ENCODE measurements at places on chromosomes 3 and 15.

- peak; percentile 2 for DNase-seq
Measured at GRCh38 chr15:56428821-56429458, 36.0 kb downstream of the MNS1 start.

GRCh38 chr3:189393598-189393997, 221.8 kb downstream of the TPRG1 start:
- DNase-seq, result no peak

- DNase-seq, result no peak
Measured at GRCh38 chr3:180102134-180102533, 65.4 kb upstream of the PEX5L start.

DNA sequence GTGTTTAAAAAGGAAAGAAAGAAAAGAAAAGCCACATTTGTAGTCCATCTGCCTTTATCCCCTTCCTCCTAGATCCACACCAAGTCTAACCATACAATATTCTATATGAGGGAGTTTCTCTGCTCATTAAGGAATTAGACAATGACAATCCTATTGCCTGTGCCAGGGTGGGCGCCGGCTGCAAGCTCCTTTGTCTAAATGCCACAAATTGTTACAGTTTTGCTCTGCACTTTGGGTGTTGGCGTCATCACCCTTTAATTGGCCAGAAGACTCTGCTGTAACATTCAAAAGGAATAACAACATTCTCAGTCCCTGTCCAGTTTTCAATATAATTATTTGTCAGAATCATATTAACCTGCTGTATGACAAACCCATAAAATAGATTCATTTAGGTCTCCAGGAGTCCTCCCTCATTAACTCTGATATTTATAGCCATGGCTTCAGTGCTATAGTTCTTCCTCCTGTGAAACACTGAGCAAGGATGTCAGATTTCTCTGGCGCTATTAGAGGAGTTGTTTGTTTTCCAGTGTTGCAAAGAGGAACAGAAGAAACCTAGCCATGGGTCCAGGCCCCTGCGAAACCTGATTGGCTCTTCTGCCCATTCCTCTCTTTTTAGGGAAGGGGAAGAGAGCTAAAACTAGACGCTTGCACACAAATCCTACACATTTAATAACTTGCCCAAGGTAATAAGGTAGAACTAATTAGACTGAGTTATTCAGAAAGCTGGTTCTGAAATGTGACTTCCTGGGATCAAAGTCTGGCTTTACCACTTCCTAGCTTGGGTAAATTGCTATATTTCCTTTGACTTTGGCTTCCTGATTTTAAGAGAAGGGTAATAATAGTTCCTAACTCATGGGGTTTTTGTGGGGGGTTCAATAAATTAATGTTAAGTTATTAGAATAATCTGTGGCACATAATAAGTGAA, 112.4 kb downstream of the CD47 start:
- no peak for DNase-seq

GRCh38 chr3:69539134-69539533, 153.2 kb upstream of the FRMD4B start:
- no peak for DNase-seq

- no peak for DNase-seq
Measured at GRCh38 chr15:70351941-70352774, 254.4 kb upstream of the TLE3 start.

- DNase-seq, result no peak
Measured at GRCh38 chr3:122697952-122698620, 17.4 kb downstream of the PARP14 start.

DNA sequence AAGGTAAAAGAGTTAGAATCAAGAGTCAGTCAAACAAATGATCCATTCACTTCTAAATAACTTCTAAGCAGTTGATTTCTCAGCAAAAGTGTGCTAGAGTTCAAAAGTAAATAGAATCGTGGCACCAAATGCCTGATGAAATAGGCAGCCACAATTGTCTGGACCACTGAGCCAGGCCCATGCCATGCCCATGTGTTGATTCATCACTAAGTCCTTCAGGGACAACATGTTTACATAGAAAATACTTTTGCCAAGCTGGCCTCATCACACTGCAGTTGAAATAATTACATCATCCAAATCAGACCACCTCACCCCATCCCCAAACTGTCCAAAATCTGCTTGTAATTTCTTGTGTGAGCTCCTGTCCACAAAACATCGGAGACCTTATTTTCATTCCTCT, 216.3 kb downstream of the IGSF11 start:
- no peak for DNase-seq

- no peak for DNase-seq
Measured at GRCh38 chr15:48935236-48935635, 28.5 kb downstream of the SHC4 start.

GRCh38 chr15:59218710-59219109, 12.1 kb downstream of the LDHAL6B start:
- no peak for DNase-seq

DNA sequence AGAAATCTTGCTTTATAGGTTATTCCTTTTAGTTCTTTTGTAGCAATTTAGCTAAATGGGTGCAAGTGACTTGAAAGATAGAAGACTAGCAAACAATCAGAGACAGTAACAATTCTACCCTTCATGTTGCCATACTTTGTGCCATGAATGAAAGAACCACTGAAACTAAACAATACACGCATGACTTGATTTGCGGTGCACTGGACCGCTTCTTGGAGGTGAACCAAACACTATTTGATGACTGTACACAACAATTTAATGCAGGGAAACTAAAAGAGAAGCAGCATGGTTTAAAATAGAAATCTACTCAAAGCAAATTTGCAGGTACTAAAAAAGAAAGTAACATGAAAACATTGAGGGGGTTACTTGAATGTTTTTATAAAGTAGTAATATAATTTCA, 331.0 kb upstream of the RARB start:
- no peak for DNase-seq

- DNase-seq, result no peak
Measured at GRCh38 chr3:190239325-190239724, 82.9 kb downstream of the CLDN1 start.

- no peak for DNase-seq
Measured at GRCh38 chr15:28786521-28786920, 61.9 kb downstream of the GOLGA6L7 start.

DNA sequence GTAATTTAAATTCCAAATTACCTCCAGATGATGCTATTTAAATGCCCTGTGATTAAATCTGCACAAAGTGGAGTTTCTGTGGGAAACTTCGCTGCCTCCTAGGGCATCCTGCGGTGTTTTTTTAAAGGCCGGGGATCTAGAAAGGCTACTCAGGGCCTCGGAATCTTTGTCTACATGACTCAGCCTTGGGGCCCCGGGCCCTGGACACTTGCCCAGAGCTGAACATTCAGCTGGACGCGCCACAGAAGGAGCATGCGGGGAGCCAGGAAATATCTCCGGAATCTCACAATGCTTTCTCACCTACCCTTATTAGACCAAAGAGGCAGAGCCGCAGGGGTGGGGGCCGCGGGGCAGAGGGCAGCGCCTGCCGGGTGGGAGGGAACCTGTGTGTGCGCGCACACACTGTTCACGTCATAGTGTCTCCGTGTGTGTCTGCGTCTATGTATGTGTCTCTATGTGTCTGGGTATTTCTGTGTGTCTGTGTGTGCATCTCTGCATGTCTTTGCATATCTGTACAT, 145.5 kb upstream of the TPM1 start:
- DNase-seq, result no peak

DNA sequence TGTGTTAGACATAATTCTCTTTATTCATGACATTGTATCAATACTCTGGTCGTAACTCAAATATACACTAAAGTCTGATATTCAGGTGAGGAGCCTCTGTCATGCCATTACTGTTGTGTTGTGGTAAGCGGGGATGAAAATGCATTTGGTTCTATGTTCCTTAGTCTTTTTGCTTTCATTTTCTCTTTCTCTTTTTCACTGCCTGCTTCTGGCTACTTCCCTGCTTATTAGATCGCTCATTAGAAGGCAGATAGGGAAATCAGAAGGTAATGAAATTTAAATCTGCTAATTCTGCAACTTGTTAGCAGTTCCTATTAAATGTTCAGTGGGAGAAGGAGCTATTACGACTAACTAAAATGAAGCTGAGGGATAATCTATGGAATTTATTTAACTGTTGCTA, 345.0 kb downstream of the GRM7 start:
- no peak for DNase-seq

GRCh38 chr15:76614725-76615124, 278.2 kb downstream of the ISL2 start:
- DNase-seq, result no peak

DNA sequence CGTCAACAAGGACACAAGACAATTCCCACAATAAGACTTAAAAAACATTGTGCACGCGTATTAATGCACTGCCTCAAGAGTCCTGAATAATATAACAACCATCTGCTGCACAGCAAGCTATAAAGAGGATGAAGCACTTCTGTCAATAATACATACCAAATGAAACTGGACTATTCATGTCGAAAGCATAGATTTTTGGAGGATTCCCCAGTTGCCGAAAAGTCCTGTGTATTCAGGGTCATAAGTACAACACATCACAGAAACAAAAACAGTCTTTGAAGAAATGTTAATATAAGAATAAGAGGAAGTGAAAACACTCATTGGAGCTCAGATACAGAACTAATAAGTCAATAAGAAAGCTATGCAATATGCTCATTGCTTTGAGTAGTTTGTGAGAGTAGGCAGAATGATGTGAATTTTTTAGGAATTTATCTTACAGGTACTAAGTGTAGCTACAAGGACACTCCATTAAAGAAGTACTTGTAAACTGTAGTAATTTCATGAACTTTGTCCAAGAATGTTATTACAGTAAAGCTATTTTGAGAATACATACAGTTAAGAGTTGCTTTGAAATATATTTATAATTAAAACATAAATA, 31.6 kb downstream of the CBLB start:
- no peak for DNase-seq

DNA sequence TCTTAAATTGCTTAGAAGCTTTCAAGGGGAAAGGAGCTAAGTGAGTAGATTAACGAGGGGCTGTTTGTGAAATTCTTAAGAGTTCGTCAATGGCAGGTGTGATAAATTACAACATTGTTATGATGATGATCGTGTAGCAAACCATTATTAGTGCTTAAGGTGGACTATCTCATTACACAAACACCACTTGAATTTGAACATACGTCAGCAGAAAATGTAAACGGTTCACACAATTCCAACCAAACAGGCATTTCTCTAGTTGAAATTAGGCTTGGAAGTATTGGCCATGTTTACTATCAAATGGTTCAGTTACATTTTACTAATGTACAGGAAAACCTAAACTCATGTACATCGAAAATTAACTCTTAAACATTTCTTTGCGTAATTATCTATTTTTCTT, 102.8 kb downstream of the PYDC2 start:
- DNase-seq, result no peak

DNA sequence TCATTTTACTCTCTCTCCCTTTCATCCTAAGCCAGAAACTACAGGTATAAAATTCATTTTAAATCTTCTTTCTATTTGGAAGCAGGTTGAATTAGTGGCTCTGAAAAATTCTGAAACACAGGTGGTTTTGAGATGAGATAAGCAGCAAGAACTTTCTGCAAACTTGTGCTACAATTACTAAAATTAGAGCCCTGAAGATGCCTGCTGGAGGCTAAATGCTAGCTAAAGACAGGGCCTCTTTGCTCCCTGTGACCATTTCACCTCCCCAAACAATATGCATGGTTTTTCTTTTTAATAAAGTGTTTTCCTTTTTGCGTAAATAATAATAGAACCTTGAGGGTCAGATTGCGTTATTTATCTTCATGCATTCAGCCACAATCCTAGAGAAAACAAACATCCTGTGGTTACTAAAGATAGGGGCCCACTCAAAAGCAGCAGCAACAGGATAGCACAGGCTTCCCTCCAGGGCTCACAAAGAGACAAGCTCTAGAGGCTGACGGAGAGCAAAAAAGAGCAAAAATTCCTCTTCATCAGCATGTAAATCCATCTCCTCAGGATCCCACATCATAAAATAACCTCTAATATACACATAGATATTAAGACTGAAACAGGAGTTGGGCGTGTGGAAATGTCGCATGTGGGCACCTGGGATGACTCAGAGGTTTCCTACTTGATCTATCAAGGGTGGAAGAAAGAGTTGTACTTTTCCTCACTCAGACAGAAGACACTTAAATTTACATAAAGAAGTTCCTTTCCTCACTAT, 26.5 kb upstream of the CP start:
- DNase-seq, result no peak

- DNase-seq, result no peak
Measured at GRCh38 chr3:133271539-133271938, 128.3 kb upstream of the BFSP2 start.

- no peak for DNase-seq
Measured at GRCh38 chr3:57777774-57778173, 21.7 kb downstream of the SLMAP start.

- DNase-seq, result no peak
Measured at GRCh38 chr3:108250626-108251025, 28.4 kb upstream of the IFT57 start.

DNA sequence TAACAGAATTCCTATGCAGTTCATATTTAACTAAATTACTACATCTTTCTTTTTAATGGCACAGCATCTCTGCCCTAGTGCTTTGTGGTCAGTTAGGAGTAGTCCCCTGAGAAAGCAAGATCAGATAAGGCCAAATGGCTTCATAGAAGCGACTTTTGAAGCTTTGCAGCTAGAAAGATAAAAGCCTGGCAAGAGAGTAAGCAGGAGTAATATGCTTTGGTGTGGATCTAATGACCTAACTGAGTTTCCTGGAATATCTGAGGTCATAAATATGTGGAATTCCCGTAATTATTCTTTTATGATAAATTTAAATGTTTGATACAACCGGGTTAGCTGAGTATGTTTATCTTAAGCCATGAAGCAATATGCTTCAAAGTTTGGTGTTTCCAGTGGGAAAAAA, 374.9 kb upstream of the LRRC3B start:
- DNase-seq, result no peak

DNA sequence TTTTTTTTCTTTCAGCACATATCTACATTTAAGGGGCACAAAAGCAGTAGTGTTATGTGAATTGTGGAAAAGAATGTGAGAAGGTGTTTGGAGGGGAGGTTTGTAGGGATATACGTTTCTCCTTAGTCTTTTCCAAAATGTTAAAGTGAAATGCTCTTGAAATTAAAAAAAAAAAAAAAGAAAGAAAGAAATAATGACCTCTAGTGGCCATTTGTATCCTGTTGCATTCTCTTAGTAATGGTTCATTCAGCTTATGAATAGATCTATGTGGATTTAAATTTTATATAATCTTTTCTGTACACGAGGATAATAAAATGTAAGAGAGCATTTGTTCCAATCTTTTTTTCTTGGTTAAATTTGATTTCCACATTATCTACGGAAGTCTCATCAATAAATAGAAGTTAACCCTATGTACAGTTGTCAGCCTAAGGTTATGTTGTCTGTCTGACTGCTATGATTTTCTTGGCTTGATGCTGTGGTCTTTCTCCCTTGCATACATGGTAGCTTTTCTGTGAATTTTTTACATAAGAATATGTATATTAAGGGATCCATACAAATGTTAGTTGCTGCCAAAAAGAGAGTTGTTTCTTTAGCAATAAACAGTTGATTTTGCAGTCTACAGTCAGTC, 1.7 kb downstream of the P2RY13 start:
- DNase-seq, result no peak

GRCh38 chr3:128040660-128041059, 11.6 kb upstream of the SEC61A1 start:
- DNase-seq, result no peak

- DNase-seq, result peak; percentile 58
Measured at GRCh38 chr3:39850716-39851032, 41.3 kb downstream of the MYRIP start.

- DNase-seq, result no peak
Measured at GRCh38 chr3:13520326-13520880, 28.5 kb upstream of the FBLN2 start.

Measured in NCI-H1105 (cell line).